ENCODE measurements at places on chromosomes 5 and 9. TPM values are rescaled to one million over a fixed set of nuclear protein-coding genes. Genes with fewer than 3 reads are reported as not detected.

DNA sequence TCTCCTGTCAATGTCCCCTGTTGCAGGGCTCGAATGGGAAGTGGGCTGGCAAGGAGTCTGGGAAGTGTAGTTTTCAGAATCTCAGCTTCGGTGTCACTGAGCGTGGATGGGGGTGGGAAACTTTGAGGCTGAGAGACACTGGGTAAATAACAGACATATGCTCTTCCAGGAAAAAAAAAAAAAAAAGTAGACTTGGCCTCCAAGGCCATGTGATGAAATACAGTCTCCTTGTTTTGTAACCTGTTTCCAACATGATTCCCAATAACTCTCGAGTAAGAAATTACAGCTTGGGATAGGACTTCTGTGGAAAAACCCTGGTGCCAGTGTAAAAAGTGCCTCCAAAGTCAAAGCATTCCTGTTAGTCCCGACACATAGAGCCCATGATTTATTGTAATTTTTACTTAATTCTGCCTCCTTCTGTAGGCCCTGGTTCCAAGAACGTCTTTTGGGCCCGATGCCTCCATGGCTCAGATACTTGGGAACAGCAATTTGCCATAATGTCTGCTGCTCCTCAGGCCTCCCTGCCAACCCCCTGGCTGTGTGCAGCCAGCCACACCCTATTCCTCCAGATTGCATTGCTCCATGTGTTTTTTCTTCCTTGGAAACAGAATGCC, 119.5 kb upstream of the TNC start:
- DNase-seq: no peak

GRCh38 chr9:21265421-21266189, 25.8 kb upstream of the IFNA14 start:
- no peak for DNase-seq

The SPINK6 gene
- not detected for polyA plus RNA-seq

GRCh38 chr5:143525176-143525575, 121.7 kb upstream of the NR3C1 start:
- no peak for DNase-seq

The UBE2B gene
- polyA plus RNA-seq: 139 TPM
